Tibial artery (tissue), 4 donors: ENCODE measurements at places on chromosomes 11 and 22.

DNA sequence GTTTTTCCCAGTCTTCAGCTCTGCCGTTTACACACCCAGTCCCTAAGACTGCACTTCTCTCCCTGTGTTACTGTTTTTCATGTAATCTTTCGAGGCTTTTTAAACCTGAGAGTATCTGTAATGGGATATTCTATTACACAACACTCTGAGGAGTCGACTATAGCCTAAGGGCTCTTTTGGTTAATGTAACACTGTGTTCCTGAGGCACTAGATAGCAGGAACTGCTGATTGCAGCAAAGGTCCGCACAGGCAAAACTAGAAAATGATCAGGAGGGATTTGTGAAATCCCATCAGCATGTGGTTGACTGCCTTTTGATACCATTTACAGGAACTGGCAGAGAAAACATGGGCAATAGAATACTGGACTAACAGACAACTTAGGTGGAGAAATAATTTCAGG lies 512.3 kb upstream of the RAG2 start:
- no peak for DNase-seq

GRCh38 chr22:28025866-28026575 lies 107.0 kb upstream of the PITPNB start:
- DNase-seq, result no peak

GRCh38 chr11:23423104-23423503 lies 562.8 kb upstream of the CCDC179 start:
- DNase-seq, result no peak

GRCh38 chr11:72685560-72686480 lies 11.6 kb upstream of the PDE2A start:
- peak; percentile 53 for DNase-seq

GRCh38 chr11:2441171-2441570 lies 3.1 kb downstream of the TRPM5 start:
- DNase-seq, result peak; percentile 57

DNA sequence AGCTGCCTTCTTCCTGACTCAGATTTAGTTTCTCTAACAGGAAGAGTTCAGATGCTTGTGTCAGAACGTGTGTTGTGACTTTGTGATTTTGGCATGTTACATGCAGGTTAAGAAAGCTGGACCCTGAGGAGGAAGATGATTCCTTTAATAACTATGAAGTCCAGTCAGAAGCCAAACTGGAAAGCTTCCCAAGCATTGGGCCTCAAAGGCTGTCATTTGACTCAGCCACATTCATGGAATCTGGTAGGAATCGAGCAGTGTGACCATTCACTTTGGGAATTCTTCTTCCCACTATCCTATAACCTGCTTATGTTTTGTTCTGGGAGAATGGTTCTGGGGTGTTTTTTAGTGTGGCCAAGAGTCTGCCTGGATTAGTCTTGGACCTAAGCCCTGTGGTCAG lies 48.0 kb downstream of the CABIN1 start:
- DNase-seq, result no peak

GRCh38 chr11:64056213-64056785 lies 20.6 kb downstream of the FLRT1 start:
- DNase-seq, result no peak

DNA sequence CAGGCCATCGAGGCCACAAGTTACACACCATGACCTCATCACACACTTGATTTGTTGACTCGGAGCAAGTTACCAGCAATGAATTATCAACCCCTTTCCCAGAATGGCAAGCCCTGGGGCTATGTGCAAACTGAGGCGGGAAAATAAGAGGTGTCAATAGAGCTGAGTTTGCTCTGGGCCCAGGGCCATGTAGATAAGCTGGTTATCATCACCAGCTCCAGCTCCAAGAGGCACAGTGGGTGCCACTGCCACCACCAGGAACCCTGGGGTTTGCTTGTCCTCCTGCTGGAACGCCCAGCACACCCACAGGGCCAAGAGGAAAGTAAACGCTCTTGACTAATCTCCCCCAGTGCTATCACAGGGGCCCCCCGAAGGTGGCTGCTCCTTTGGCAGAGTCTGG lies 13.0 kb upstream of the VPS37C start:
- DNase-seq, result no peak

GRCh38 chr11:59247531-59248227 lies 35.0 kb upstream of the MPEG1 start:
- DNase-seq, result peak; percentile 76

GRCh38 chr22:50289942-50290630 lies 17.4 kb downstream of the PLXNB2 start:
- no peak for DNase-seq

- peak; percentile 31 for DNase-seq
These were observed 854.5 kb downstream of the BRD1 start for GRCh38 chr22:48972979-48973693.

DNA sequence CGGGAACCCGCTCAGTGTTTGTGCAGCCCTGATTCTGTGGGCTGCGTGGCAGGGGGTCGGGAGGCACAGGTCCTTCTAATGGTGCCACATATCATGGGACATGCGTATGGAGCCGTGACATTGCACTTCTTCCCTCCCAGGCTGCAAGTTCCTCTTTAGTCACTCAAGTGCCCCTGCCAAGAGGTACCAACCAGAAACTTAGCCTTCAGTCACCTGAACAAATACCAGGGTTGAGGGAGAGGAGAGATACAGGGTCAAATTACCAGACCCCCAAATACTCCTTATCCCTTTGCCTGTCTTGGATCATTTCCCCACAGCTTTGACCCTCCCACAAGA lies 209.1 kb downstream of the BUD13 start:
- DNase-seq, result no peak

GRCh38 chr11:86804951-86805350 lies 4.6 kb downstream of the PRSS23 start:
- DNase-seq, result no peak

DNA sequence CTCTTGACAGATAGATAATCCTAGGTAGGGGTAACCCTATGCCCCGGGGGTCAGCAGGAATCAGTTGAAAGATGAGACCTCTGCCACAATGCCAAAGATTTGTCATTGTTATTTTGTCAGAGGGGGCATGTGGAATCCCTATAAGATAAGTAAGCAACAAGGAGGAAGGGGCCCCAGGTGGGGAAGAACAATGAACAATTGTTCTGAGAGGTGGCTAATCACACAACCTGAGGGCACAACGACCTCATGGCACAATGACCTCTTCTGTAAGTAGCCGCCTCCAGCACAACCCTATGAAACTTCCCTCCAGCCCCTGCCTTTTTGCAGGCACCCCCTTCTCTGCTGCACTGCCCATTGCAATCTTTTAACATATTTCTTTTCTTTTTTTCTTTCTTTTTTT lies 11.8 kb upstream of the FBLN1 start:
- DNase-seq, result no peak

GRCh38 chr11:1673446-1674172 lies 23.4 kb upstream of the KRTAP5-6 start:
- no peak for DNase-seq

DNA sequence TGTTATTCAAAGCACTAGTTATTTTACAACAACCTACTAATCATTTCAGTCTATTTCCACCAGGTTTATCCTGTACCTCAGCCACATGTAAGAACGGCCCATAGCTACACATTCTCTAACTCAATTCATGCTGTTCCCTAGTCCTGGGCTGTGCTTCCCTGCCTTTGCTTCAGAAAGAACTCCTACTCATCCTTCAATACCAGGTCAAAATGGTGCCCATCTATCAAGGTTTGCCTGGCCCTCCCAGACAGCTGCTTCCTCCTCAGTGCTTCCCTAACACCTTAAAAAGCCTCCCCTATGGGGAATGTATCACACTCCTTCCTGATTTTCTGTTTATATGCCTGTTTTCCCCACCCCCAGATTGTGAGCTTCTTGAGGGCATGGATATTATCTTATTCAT lies 400.7 kb downstream of the MN1 start:
- no peak for DNase-seq

GRCh38 chr22:37303821-37304274 lies 21.5 kb downstream of the CYTH4 start:
- peak; percentile 37 for DNase-seq

GRCh38 chr11:44301564-44302271 lies 8.2 kb downstream of the ALX4 start:
- no peak for DNase-seq

DNA sequence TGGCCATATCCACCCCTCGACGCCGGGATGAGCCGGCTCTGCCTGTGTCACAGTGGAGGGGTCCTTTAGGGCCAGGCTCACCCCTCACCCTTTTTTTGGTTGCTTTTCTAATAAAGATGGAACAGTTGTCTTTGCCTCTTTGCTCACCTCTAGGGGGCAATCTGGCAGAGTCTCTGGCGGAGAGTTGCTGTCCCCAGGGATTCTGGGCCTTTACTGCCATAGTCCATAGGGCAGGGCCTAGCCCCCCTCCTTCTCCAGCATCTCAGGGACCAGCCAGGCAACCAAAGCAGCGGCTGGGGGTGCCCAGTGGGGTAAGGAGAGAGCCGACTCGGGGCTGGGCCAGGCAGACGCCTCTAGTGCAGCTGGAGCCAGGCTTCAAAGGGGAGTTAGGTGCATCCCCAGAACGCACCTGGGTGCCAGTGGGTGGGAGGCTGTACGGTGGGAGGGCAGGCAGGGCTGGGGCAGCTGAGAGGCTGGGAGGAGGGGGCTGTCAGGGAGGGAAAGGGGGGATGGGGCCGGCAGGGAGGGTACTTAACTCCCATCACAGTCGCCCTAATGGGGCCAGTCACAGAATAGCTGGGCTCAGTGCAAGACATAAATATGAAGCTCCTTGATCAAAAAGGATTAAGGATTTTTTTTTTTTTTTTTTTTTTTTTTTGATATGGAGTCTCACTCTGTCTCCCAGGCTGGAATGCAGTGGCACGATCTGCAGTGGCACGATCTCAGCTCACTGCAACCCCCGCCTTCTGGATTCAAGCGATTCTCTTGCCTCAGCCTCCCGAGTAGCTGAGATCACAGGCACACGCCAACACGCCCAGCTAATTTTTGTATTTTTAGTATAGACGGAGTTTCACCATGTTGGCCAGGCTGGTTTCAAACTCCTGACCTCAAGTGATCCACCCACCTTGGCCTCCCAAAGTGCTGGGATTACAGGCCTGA lies 2.5 kb upstream of the SUSD2 start:
- DNase-seq, result no peak

- no peak for DNase-seq
These were observed 180.8 kb downstream of the DBX1 start for GRCh38 chr11:19979519-19979845.

DNA sequence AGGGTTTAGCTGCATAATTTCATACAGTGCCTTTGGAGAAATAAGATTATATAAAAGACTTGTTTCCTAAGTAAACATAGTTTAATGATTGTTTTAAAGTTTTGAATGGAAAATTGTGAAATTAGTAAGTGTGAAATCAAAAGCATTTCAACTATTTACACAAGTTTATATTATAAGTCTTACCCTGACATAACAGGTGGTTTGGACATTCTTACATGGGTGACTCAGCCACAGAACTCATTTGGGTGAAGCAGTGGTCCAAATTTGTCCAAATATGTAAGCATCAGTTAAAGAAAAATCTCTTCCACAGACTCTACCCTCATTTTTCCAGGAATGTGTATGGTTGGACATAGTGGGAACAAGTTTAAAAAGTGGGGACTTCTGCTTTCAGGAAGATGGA lies 68.0 kb downstream of the USP47 start:
- no peak for DNase-seq

DNA sequence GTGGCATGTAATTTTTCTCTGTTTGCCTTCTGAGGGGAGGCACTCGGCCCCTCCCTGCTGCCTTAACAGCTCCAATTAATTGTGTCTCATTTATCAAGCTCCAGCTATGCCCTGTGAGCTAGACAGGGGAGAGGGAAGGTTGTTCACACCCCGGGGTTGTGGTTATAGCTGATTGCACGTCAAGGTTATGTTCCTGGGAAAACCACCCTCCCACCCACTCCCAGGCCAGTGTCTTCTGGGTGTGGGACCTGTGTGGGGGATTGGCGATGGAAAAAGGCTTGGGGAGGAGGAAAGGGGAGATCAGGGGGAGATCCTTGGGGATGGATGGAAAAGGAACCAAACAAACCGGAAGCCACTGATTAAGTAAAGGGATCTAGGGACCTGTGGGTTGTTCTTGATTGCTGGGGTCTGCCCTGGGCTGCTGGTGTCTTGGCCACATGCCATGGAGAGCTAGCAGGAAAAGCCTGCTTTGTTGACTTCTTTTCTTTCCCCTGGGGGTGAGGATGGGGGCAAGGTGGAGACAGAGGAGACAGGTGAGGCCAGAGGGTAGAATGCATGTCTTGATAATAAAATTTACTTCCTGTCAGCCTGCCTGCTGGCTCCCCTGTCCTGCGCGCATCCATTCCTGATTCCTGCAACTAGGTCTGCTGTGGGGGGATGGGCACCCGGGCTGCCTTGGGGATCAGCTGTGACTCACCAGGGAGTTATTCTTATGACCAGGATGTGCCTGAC lies 13.5 kb upstream of the SORL1-AS1 start:
- DNase-seq, result peak; percentile 94
